ENCODE measurements at places on chromosomes 7 and 10.

- DNase-seq: no peak
Observed at GRCh38 chr10:73119457-73119856, 9.2 kb downstream of the NUDT13 start.

GRCh38 chr7:85176197-85176596 is 10.7 kb downstream of the SEMA3D start:
- DNase-seq: no peak

GRCh38 chr10:11678074-11678793 is 63.9 kb upstream of the ECHDC3 start:
- DNase-seq: peak; percentile 66

GRCh38 chr10:98096731-98097130 is 37.7 kb upstream of the R3HCC1L start:
- DNase-seq: no peak

GRCh38 chr10:59752278-59752940 is 846 bp downstream of the MRLN start:
- no peak for DNase-seq
